ENCODE measurements at places on chromosomes 1 and 21. TPM values are rescaled to one million over a fixed set of nuclear protein-coding genes. Genes with fewer than 3 reads are reported as not detected.

Gene DUSP10
- total RNA-seq: 12.3 TPM

Gene CRP
- total RNA-seq: not detected

Gene MYOG
- not detected for total RNA-seq

Gene AKIRIN1
- total RNA-seq: 74.5 TPM

Gene SLC5A9
- not detected for total RNA-seq

Gene MAEL
- total RNA-seq: 0.19 TPM

Gene CD1E
- total RNA-seq: not detected

Gene CYP4X1
- not detected for total RNA-seq

Gene MASP2
- total RNA-seq: not detected

Gene DNAH14
- 0.40 TPM for total RNA-seq

Gene RUNX3
- total RNA-seq: 125 TPM

Gene XPR1
- total RNA-seq: 20.5 TPM

Gene ASTN1
- not detected for total RNA-seq

Gene PRAMEF9
- not detected for total RNA-seq

Gene TMED5
- total RNA-seq: 42.6 TPM

Gene OBSCN
- 13.8 TPM for total RNA-seq

Gene PKN2
- 30.7 TPM for total RNA-seq

Gene OLFML2B
- not detected for total RNA-seq

Gene AQP10
- not detected for total RNA-seq

Gene CFAP45
- total RNA-seq: 0.25 TPM

Gene OR2T2
- total RNA-seq: not detected

Gene C1orf167
- not detected for total RNA-seq

Gene PIK3CD
- total RNA-seq: 222 TPM

Measured in activated CD4-positive, alpha-beta T cell treated with anti-CD3 and anti-CD28 coated beads, Interleukin-2, amount 10 ng/mL, durations not matched to agents 7 days and 5 days (primary cell).